Omental fat pad (tissue), 4 donors: ENCODE measurements at places on chromosomes 6 and 20.

GRCh38 chr6:35519313-35520015 lies 6.8 kb upstream of the TULP1 start:
- DNase-seq: no peak

DNA sequence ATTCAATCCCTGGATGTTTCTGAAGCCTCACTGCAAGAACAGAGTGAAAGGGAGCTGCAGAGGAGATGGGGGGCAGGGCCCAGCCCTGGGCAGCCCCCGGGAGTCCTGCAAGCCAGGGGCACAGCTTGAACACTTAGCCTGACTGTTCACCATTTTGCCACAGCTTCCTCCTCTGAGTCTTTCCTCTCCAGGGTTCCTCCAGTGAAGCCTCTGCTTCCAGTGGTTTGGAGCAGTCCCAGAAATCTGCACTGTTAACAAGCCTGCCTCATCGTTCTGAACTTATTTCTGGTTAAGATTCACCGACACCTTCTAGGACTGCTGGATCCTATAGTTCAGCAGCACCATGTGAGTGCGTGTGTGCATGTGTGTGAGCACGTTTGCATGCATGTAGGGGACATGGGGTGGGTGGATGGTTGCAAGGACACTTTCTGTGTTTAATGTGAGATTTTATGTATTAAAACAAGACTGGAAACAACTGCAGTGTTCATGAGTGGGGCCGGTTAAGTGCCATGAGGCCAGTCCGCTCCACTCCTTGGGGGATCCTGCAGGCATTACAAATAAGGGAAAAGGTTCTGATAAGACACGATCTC lies 24.6 kb downstream of the CEBPB start:
- DNase-seq: no peak

GRCh38 chr20:31515775-31516107 lies 1.5 kb downstream of the HM13 start:
- no peak for DNase-seq

DNA sequence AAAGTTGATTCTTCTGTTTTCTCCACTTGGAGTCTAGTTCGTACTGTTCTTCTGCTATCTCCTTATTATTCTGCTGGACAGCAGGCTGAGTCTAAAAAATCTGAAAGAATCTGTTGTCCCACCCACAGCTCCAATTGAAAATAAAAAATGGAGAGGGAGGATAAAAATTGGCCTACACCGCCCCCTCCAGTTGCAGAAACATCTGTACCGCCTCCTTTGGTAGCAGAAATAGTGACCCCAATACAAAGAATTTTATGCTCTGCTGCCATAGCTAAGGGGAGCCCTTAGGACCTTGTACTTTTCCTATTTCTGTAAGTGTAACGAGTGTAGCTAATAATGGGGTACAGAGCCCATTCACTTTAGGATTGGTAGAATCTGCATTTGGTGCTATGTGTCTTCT lies 4.9 kb upstream of the FKBP1A start:
- no peak for DNase-seq

DNA sequence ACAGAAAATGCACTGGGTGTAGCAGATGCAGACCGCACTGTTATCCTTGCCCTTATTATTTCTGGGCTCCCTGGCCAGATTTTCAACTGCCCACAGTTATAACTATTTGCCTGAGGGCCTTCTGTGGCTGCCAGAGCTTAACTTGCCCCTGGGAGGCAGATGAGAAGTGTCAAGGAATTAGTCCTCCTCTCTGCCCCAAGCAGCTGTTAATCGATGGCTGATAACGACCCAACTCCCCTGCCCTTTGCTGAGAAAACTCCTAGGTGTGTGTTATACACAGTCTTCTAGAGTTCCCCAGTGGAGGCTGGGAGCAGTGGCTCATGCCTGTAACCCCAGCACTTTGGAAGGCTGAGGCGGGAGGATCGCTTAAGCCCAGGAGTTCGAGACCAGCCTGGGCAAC lies 44.4 kb upstream of the SHLD1 start:
- DNase-seq: no peak

DNA sequence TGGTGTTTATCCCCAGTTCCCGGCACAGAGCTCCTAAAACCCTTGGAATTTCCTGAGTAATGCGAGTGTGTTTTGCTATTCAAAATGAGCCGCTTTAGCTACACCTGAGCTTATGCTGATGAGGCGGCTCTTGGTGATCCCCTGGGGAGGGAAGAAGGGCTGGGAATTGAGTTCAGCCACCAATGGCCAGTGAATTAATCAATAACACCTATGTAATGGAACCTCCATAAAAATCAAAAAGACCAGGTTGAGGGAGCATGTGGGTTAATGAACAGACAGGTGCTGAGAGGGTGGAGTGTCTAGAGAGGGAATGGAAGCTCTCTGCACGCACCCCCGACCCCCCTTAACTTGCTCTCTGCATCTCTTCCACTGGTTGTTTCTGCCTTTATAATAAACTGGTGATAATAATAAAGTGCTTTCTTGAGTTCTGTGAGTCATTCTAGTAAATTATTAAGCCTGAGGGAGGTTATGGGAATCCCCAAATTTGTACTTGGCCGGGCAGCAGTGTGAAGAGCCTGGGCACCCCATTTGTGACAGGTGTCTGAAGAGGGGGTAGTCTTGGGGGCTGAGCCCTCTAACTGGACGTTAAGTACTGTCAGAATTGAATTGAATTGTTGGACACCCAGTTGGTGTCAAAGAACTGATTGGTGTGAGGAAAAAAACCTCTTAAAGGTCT lies 24.6 kb upstream of the SERPINB1 start:
- DNase-seq: no peak

GRCh38 chr6:56916849-56917551 lies 37.9 kb upstream of the BEND6 start:
- no peak for DNase-seq
